ENCODE measurements at places on chromosomes 6 and 20. TPM values are rescaled to one million over a fixed set of nuclear protein-coding genes. Genes with fewer than 3 reads are reported as not detected.

GRCh38 chr20:31870726-31871617, 538 bp downstream of the TTLL9 start:
- DNase-seq, result no peak

GRCh38 chr6:74749211-74750147, 456.4 kb downstream of the COL12A1 start:
- no peak for DNase-seq

OSBPL2 gene
- total RNA-seq, result 19.2 TPM

GRCh38 chr20:40090236-40090635, 598.8 kb downstream of the MAFB start:
- DNase-seq, result no peak

- no peak for DNase-seq
Observed at GRCh38 chr6:161918628-161919205, 644.9 kb upstream of the AGPAT4 start.

DNA sequence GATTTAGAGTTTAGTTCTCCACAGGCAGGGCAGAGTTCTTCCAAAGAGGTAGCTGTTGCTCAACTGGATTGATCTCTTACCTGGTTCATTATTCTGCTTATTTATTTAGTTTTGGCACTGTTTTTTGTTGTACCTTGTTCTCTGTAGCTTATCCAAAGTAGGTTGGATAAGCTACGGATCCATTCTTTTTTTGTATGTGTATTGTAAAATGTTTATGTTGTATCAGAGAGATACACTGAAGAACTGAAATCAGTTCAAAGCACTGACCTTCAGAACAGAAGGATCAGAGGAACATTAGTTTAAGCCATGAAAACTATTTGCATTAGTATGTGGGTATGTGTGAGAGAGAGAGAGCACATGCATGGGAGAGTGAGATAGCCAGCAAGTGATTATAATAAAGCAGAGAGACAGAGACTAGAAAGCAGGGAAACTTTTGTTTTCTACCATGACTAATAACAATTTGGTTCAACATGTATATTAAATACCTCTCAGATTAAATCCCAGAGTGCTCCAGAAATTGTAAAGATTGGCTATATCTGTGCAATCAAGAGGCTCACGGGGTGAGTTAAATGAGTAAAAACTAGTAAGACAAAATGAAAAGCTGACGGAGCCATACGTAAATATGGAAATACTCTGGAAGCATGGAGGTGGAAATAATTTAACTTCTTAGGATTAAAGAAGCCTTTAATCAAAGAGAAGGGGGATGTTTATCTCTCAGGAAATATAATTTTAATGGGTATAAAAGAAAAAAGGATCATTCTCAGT, 40.2 kb downstream of the ITCH start:
- DNase-seq, result no peak

GRCh38 chr6:161101517-161101916, 109.9 kb downstream of the MAP3K4 start:
- no peak for DNase-seq

DNA sequence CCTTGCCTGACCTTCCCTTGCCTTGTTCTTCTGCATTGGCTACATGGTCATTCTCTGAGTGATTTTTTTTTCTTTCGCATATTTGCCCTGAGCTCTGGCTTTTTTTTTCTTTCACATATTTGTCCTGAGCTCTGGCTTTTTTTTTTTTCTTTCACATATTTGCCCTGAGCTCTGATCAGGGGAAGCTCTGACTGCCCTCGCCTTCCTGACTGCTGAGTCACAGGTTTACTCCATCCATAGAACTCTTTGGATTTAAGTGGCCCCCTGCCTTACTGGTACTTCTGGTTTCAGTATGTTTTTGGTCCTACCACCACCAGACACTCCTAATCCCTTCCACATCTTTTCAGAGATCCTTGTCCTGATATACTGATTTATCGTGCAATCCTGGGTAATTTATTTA, 201.1 kb downstream of the OGFRL1 start:
- DNase-seq, result no peak

DNA sequence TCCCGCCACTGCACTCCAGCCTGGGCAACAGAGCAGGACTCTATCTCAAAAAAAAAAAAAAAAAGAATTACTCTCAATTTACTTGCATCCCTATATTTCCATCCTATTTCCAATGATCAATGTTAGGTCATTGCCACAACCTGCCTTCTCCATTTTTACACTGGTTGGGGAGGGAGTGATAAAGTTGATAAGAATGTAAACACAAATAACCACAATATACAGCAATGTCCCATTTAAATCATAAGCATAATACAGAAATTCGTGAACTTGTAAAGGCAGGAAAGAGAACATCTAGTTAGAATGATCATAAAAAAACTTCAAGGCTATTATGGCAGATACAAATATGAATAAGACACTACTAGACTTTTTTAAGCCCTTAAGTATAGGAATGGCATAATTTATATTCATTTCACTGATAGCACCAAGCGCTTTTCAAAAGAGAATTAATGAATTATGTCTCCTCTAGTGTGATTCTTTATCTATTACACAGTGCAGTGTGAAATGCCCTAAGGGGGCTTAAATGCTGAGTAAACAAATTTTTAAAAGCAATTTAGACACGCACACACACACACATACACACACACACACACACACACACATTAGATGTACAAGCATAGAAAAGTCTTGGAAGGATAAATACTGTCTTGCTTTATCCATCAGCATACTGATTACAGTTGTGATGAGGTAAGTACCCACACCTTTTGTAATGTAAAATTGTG, 33.5 kb upstream of the RAB23 start:
- no peak for DNase-seq

GRCh38 chr6:164377348-164377918, 932.0 kb downstream of the C6orf118 start:
- DNase-seq, result no peak

SF3B5 gene
- 260 TPM for total RNA-seq

CAGE1 gene
- 0.10 TPM for total RNA-seq

- no peak for DNase-seq
Observed at GRCh38 chr6:80940571-80940970, 811.9 kb downstream of the TENT5A start.

GRCh38 chr20:61434341-61434781, 182.3 kb downstream of the CDH4 start:
- no peak for DNase-seq

DNA sequence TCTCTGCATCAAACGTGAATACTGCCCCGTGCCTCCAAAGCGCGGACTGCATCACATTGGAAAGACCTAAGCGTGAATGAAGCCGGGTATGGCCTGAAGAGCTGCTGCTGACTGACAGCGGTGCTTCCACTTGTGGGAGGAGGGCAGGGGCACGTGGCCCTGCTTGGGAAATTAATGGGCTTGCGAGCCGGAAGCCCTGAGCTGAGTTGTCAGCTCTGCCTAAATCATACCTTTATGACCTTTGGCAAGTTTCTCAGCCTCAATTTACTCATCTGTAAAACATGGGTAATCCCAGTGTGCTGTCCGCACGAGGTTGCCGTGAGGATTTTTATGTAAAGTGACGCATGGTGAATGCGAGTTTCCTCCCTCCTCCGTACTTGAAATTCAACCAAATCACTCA, 67.0 kb upstream of the FOXQ1 start:
- DNase-seq, result no peak

HLA-DQB1 gene
- total RNA-seq, result 17.5 TPM

DNA sequence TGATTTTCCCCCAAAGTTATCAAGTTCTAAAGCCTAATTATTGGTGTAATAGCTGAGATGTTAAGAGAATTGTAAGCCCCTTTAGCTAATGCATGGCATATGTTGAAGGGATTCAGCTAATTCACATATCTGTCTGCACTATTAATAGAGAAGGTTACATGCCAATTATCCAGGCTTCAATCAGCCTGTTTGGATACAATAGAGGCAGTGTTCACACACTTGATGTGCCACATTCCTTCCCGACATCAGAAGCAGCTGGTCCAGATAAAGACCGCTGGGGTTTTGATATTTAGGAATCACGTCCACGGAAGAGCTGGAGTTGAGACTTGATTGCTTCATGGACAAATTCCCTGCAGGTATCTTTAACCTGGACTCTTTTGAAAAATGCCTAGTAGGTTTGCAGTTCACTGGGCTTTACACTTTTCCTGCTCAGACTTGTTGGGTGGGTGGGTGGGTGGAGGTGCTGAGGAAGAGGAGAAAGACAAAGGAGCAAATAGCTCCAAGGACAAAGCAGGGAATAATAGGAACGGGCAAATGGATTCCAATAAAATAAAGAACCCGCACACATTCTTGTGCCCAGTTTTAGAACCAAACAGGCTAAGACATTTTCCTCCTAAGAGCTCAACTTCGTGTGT, 142.6 kb upstream of the ZNF217 start:
- no peak for DNase-seq

- DNase-seq, result no peak
Observed at GRCh38 chr6:108844135-108844534, 4.1 kb upstream of the ARMC2 start.

GRCh38 chr6:125932451-125932795, 24.1 kb upstream of the HINT3 start:
- DNase-seq, result no peak

DNA sequence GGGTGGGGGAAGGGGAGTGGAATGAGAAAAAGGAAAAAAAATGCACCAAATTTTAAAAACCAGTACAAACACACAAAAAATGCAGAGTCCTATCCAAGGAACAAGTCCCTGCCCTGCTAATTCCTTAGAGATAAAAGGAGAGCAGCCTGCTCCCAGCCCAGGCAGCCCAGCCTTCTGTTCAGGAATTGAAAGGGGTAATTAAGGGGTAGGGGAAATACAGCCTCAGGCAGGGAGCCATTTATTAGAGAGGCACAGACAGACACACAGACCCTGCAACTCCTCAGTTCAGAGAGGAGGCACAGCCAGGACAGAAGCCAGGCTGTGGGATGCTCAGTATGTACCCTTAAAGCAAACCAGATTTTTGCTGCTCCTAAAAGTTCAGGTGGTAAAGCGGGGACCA, 137.2 kb downstream of the EYA2 start:
- DNase-seq, result no peak

CLVS2 gene
- total RNA-seq, result not detected

MCCD1 gene
- not detected for total RNA-seq

- DNase-seq, result no peak
Observed at GRCh38 chr6:131839388-131839787, 31.6 kb downstream of the ENPP1 start.

GABRR1 gene
- not detected for total RNA-seq
